ENCODE measurements at places on chromosomes 6 and 20.
A peak's percentile ranks its signal among the peaks of the same experiment; 100 is the strongest.

DNA sequence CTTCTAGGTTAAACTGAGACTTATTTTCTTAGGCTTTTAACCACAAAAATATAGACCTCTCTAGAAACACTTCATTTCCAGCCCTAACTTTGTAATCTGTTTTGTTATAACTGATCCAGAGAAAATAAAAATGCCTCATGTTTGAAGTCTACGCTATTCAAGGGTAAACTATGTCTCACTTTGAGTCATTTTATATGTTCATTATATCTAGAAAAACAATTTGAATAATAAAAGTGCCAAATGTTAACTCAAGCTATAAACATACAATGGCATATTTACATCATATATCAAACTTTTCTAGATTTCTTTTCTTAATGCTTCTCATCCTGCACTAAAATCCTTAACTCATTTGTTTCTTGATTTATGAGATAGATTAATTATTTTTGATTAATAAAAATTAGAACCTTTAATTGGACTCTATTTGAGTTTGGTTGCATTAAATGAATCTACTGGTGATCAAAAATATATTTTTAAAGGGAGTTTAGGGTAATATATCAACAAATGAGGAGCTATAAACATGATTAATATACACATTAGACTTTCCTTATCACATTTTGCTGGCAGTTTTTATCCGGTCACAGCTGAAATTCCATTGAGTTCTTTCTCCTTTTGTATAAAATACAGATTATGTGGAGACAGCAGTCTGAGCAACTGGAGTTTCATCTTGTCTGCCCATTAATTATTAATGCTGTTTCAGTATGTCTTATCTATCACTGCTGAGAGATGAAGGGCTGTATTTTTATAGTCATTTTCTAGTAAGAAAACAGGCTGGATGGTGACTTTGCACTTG lies 246.5 kb downstream of the TBX18 start:
- DNase-seq = no peak

- DNase-seq = no peak
These were observed 593.0 kb downstream of the FRK start for GRCh38 chr6:115467726-115468125.

DNA sequence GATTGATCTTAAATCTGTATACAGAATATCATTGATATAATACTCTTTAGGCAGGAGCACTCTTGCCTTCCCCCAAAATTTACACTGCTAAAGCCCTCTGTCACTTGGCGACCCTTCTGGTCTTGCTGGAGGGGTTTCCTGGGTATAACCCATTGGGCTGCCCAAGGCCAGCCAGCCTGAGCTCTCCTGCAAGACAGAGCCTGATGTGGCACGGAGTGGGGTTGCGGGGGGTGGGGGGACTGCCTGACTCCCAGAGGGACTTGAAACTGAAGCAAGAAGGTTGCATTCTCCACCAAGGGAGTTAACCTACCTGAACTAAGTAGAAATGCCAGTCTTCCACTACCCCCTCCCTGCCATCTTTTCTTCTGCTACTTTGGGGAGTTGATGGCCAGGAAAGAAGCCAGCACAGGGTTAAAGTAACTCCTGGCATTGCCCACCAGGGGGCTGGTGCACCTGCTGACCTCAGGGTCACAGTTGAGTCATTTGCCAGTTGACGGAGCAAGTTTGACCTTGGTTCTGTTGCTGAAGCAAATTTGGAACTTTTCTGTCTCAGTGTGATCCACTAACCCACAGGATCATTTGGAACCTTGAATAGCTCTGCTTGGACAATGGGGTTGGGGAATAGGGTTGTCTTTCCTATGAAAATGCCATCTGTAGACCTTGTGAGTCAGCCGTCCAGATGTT lies 79.4 kb downstream of the ASXL1 start:
- no peak for DNase-seq

GRCh38 chr20:35541783-35542662 lies at the start of gene ERGIC3:
ERGIC3 (plus strand) TSS chr20:35542078; CDS start chr20:35542098, 20 bp downstream.
- peak; percentile 94 for DNase-seq

- no peak for DNase-seq
These were observed 1131.8 kb downstream of the GRIK2 start for GRCh38 chr6:102525336-102525735.

DNA sequence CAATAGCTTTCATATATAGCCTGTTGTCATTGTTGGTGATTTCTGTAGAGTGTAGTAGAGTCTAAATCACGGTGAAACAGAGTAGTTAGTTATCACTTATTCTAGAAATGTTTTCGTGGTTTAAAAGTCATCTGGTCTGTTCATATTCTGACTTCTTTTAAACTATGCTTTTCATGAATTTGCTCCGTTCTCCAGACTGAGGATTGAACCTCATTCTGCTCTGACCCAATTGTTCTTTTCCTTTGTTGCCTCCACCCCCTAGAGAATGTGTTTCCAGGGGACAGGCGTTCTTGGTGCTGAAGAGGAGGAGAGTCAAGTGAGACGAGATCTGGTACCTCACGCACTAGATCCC lies 748 bp upstream of the ZNF292 start:
- DNase-seq = no peak

GRCh38 chr6:19898141-19898740 lies 61.1 kb downstream of the ID4 start:
- no peak for DNase-seq

DNA sequence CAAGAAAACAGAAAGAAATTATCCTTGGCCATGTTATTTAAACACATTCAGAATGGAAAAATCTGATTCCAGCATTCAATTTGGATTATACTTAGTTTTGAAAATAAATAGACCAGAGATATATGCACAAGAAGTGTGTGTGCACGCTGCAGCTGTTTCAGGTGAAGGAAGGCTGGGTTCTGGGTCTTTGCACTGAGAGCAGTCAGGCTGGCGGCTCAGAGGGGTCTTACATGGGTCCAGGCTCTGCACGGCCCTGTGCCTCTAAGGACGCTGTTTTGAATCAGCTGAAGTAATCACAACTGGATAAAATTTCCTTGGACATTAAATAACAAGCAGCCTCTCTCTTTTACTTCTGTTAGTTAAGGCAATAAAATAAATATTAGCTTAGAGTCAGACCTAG lies 31.8 kb downstream of the GCLC start:
- no peak for DNase-seq

GRCh38 chr6:3494391-3495100 lies 37.7 kb upstream of the SLC22A23 start:
- DNase-seq = no peak

DNA sequence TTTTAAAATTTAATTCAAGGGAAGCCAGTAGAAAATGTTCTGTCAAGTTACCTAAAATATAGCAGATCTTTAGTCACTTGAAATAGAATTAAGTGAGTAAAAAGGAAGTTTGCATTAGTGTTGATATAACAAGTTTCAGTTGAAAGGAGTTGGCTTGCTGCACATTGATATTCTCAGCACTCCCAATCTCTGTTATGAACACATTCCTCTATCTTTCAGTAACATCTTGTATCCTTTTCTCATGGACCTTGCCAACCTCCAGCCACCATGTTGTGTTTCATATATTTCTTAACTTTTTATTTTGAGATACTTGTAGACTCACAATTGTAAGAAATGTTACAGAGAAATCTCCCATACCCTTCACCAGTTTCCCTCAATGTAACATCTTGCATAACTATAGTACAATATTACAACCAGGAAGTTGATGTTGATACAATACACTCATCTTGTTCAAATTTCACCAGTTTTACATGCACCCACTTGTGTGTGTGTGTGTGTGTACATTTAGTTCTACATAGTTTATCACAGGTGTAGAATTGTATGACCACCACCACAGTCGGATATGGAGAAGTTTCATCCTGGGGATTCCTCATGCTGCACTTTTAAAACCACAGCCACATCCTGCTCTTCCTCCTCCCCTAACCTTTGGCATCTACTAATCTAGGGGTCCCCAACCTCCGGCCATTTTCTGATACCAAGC lies 20.2 kb upstream of the PAQR8 start:
- DNase-seq = no peak

GRCh38 chr20:37972256-37973058 lies 60.8 kb downstream of the TTI1 start:
- no peak for DNase-seq

DNA sequence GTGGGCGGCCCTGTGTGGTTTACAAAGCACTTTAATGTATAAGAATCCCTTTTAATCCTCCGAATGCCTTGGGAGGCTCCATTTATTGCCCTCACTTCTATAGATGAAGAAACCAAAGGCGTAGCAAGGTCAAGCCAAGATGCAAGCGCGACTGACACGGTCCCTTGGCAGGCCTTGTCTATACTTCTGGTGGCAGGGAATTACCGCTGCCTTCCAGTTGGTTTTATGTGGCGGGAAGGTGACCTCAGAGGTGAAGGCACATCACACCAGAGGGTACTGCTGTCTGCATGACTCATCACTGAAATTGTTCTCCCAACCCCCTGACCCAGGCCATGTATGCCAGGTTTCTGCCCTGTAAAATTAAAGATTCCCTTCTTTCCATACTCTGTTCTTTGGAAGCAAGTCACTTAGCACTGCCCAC lies 36.1 kb upstream of the NAA20 start:
- no peak for DNase-seq

DNA sequence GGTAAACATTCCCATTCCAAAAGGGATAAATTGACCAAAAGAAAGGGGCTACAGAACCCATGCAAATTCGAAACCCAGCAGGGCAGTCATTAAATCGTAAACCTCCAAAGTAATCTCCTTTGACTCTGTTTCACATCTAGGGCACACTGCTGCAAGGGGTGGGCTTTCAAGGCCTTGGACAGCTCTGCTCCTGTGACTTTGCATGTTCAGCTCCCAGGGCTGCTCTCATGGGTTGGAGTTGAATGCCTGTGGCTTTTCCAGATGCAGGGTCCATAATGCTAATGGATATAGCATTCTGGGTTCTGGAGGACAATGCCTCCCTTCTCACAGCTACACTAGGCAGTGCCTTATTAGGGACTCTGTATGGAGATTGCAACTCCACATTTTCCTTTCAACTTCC lies 211.9 kb upstream of the MANEA start:
- DNase-seq = no peak

DNA sequence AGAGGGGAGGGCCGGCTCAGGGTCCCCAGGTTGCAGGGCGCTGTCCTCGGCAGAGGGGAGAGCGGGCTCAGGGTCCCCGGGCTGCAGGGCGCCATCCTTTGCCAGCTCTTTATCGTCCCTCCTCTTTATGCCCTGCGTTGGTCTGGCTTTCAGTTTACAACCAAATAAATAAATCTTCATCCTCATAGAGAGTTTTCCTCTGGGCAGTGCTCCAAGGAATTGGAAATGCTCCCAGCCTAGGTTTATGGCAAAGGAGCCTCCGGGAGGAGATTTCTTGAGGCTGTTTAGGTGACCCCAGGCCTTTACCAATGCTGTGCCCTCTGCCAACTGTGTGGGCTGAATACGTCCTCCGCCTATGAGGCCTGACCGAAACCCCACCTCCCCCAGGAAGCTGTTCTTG lies 60.2 kb downstream of the CHMP4B start:
- DNase-seq = no peak

GRCh38 chr6:44496665-44497369 lies 109.3 kb downstream of the CDC5L start:
- DNase-seq = no peak

- no peak for DNase-seq
These were observed 194.8 kb downstream of the PREX1 start for GRCh38 chr20:48632825-48633619.

GRCh38 chr20:24699321-24700165 lies 230.1 kb downstream of the SYNDIG1 start:
- DNase-seq = no peak

DNA sequence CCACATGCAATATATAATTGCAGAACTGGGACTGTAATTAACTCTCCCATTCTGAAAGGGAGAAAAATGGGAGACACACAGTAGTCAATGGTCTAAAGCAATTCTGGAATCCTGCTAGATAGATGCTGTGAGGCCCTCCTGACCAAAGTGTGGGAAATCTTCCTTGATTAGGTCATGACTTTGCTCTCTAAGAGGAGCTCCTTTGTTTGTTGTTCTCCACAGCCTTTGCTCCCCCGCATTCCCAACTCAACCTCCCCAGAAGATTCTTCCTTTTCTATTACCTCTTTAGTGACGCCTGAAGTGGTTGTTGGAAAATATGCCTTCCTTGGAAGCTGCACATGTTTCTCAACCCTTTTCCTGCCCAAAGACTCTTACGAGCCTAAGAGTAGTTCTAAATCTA lies 28.8 kb upstream of the LIN28B start:
- no peak for DNase-seq

DNA sequence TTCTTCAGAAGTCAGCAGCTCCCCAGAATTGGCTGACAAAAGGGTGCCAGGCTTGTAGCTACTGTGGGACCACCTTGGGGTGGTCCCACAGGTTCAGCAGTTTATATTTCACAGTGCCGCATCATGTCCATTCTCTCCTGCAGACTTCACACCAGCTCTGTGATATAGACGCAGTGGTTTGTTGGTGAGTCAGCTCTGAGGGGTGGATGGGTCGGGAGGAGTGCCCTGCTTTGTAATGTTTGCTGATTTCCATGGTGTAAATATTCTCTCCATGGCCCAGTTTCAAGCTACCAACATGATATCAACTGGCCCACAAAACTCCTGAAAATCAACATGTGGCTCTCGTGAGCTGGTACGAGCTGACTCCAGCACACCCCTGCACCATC lies 78.2 kb downstream of the CDH22 start:
- DNase-seq = no peak

GRCh38 chr6:125787791-125788190 lies 3.0 kb upstream of the NCOA7 start:
- no peak for DNase-seq

DNA sequence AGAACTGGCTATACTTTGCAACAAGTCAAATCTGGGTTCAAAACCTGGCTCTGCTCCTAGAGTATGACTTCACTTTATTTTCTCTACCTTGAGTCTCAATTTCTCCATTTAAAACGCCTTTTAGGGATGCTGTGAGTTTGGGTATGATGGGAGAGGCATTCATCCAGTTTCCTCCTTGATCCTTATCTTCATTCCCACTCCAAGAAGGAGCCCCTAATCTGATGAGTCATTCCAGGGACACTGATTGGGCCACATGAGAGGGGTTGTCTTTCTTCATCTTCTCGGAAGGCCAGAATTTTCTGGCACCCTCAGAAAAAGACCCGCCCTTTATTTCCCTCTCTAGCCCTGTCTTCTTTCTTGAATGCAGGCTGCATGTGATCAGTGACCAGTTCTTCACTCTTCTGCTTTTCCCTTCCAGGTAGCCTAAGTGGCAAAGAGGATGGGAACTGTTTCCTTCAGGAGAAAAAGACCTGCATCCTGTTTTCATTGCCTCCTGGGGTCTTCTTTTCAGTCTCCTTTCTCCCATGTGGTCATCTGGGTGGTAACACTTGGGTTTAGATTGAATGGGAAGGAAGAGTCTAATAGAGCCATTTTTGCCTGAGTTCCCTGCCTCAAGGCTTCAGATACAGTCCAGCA lies 32.1 kb upstream of the PNRC1 start:
- no peak for DNase-seq
